ENCODE measurements at places on chromosomes 5 and 9.

GRCh38 chr9:110152704-110153374 is 55.1 kb downstream of the C9orf152 start:
- DNase-seq, result peak; percentile 64

GRCh38 chr9:100131216-100131615 is 32.2 kb downstream of the INVS start:
- DNase-seq, result no peak

DNA sequence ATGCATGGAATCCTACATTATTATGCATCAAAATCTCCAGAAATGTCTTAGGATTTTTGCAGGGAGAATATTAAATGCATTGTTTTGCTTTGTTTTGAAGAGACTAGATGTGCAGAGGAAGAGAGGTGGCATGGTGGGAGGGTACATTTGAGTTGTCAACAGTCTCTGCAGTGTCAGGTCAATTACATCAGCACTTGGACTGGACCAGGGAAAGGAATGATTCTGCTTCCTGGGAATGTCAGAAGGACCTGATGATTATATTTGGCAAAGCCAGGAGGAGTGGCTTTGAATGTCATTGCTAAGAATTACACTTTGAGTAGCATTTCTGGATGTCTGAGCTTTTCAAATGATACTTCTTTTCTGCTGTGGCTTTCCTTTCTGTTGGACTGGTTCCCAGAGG is 17.5 kb upstream of the TMEFF1 start:
- no peak for DNase-seq

- DNase-seq, result no peak
These were observed 118.0 kb upstream of the PANK3 start for GRCh38 chr5:168697034-168697720.

DNA sequence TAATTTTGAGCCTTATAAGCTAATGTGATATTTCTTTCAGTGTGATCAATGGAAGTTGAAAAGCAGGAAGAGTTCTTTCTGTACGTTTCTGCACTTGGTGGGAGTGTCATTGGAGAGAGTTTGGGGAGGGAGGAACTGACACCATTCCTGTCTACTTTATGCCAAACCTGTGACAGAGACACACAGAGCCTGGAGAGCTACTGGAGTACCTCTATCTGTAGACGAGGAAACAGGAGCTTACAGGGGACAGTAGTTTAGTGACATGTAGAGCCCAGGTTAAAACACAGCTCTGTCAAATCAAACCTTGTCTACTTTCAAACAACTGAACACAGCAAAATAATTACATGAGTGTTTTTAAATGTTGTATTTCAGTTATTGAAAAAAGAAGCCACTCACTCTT is 103.6 kb downstream of the PDE4D start:
- no peak for DNase-seq

DNA sequence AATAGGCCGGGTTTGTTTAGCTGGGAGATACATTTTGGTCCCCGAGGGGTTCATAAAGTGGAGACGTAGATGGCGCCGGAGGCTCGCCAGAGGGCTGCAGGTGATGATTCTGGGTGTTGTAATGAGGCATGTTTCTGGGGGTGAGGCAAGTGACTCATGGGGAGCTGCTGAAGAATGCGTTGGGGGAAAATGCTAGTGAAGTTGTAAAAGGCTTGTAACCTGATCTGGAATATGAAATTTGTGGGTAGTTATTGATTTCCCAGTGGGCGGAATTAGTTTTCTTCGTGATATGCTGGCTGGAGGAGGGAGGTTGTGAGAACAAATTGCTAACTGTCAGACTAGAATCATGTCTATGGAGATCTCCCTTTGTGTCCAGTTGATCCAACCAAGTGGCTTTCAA is 158.3 kb downstream of the DOCK2 start:
- no peak for DNase-seq

GRCh38 chr5:138353560-138354080 is 1.1 kb downstream of the KDM3B start:
- no peak for DNase-seq

- no peak for DNase-seq
These were observed 24.1 kb upstream of the RPL26L1 start for GRCh38 chr5:172935096-172935495.

DNA sequence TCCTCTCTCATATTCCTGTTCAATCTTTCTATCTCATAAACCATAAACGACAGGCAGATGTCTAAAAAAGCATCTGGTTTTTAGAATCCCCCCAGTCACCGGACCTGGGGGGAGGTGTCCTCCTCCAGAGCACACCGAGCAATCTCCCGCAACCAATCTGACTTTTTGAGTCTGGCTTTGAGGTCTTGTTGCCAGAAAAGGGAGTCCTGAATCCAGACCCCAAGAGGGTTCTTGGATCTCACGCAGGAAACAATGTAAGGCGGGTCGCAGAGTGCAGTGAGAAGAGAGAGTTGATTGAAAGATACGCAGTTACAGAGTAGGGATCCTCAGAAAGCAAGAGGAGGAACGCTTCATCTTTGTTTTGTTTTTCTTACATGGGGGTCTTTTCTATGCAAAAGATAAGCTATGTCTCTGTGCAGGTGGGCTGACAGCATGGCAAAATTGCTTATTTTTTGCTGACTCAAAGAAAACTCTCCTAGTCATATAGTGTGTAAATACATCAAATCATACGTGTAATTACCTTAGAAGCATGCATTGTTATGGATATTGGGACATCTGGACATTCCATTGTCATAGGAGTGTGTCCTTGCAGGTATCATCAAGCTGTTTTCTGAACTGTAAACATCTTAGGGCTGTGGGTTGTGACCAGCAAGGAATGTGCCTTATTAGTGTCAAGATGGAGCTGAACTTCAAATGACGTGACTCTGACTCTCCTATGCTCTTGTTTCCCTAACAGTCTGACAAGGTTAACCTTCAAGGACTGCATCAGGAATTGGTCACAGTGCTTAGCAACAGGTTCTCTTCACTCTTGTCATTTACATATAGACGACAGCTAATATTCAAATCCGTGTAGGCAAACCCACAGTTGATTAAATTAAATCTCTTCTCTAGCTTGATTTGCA is 159.3 kb upstream of the DAPK1 start:
- DNase-seq, result no peak

- DNase-seq, result no peak
These were observed 202.1 kb downstream of the SNX18 start for GRCh38 chr5:54719384-54720283.

- DNase-seq, result peak; percentile 74
These were observed 219.2 kb upstream of the PANK3 start for GRCh38 chr5:168798065-168799023.

- DNase-seq, result no peak
These were observed 287.9 kb downstream of the SMARCA2 start for GRCh38 chr9:2303056-2303455.

DNA sequence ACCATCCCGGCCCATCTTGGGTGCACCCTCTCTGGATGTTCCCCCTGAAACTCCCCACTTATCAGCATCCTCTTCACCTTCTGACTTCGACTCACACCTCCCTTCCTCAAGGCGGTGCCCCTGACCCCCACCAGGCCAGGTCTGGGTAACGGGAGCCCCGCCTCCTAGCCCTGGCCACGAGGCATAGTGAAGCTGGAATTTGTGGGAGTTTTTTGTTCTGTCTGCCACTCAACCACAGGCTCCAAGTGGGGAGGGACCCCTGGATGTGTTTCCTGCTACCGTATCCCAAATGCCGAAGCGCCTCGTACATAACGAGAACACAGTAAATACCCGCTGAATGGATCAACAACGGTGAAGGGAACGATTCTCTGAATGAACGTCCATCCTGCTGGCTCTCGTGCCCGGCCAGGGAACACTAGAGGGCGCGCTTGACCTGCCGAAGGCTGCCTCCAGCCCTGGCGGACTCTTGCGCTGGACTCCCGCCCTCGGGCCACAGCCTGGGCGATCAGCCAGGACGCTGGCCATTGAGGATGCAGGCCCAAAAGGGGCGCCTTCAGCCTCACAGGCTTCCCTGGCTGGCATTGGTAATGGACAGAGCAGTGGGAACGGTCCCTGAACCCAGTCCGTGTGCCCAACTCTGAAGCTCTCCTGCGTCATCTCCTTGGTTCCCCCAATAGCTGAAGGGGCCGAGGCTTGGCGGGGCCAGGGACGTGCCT is 47.3 kb upstream of the PHYKPL start:
- DNase-seq, result peak; percentile 77

DNA sequence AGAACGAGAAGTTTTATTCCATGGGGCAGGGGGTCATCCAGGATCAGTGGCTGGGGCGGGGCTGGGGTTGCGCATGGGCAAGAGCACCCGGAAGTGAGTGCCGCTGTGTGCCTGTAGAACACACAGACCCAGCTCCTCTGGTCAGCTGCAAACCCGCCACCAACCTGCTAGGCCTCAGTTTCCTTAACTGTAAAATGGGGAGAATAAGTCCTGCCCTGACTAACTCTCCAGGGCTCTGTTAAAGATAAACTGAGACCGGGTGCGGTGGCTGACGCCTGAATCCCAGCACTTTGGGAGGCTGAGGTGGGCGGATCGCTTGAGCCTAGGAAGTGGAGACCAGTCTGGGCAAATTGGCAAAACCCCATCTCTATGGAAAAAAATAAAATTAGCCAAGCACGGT is 152.2 kb downstream of the GABBR2 start:
- no peak for DNase-seq

- DNase-seq, result no peak
These were observed 274.1 kb downstream of the DENND1A start for GRCh38 chr9:123655681-123656423.

DNA sequence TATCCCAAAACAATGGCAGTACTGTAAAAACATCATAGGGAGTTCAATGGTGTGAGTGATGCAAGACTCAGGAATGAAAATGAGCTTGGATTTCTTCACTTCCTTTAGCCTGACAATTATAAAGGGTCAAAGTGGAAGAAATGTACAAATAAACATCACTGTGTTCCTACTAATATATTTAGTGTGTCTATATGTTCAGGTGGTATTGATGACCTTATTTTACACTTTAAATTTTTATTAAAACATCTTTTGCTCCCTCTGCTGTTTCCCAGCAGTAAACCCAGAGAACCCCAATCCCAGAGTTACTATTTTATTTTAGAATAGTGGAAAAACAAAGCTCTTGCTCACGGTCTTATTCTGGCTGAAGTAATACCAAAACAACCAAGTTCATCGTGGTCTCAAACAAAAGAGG is 2.0 kb downstream of the LOX start:
- no peak for DNase-seq

DNA sequence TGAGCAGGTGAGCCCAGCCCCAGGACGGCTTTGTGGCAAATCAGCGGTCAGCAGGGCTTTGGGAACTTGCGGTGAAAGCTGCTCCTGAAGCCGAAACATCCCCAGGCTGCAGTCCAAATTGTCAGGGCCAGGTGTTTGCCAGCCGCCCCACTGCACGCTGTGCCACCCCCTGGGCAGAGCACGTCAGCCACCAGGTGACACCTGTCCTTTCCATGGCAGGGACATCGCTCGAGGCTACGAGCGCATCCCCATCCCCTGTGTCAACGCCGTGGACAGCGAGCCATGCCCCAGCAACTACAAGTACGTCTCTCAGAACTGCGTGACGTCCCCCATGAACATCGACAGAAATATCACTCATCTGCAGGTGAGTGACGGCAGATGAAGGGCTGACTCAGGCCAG is 64.4 kb upstream of the CACNA1B start:
- no peak for DNase-seq

DNA sequence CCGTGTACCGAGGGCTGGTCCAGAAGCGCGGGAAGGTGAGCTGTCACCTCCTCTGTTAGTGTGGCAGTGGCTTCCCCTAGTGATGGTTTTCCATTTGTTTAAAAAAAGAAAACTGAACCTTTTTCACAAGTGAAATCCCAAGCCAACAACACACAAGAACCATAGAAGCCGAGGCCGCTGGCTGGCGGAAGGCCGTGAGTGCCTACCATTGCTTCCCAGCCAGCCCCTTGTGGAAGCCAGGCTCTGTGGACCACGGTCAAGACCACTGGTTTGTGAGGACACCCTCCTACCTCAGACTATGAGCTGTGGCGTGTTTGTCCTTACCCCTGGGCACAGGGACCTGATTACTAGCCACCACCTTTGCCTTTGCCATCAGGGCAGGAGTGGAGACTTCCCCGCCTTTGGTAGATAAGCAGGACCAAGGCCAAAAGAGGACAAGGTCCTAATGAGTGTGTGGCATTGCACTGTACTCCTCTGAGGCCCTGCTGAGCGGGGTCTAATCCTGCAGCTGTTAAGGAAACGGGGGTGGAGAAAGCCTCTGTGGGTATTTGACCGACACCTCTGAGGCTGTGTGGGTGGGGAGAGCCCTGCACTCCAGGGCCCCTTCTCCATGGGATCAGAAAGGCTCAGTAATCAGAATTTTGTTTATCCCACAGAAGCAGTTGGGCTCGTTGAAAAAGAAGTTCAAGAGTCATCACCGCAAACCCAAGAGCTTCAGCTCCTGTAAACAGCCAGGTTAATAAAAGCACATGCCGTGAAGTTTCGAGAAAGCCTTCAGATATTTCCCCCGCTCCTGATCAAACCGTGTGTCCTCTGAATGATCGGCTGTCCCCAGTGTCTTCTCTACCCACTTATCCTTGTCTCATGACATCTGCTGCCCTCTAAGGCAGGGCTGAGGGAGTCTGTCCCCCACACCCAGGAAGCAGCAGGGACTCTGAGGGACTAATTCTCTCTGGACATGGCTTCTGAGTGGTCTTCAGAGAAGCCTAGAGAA is 4.3 kb downstream of the SURF2 start:
- DNase-seq, result no peak

GRCh38 chr9:89478821-89479668 is 18.9 kb downstream of the SEMA4D start:
- DNase-seq, result no peak

- no peak for DNase-seq
These were observed 795 bp upstream of the STOML2 start for GRCh38 chr9:35103660-35104191.

- peak; percentile 8 for DNase-seq
These were observed 26.2 kb downstream of the DMRT3 start for GRCh38 chr9:1002678-1003077.

DNA sequence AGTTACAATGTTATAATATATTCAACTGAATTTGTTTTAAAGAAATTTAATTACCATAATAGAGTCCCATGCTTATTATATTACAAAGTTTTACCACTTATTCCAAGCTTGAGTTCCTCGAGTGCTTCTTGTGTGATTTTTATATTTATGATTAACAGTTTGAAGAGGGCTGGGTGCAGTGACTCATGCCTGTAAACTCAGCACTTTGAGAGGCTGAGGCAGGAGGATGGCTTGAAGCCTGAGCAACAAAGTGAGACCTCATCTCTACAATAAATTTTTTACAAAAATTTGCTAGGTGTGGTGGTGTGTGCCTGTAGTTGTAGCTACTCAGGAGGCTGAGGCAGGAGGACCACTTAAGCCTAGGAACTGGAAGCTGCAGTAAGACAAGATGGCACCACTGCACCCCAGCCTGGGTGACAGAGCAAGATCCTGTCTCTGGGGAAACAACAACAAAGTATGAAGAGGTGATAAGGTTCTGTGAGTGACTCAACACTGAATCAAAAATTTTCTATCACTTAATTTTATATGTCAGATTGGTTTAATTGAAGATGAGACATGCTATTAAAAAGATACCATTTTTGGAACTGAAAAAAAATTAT is 9.2 kb downstream of the POC5 start:
- no peak for DNase-seq

Data from inflammatory macrophage treated with lipopolysaccharide for 4 hours (primary cell).